Cardiac septum (tissue), 1 donor: ENCODE measurements at places on chromosomes 2 and 18. TPM values are rescaled to one million over a fixed set of nuclear protein-coding genes. Genes with fewer than 3 reads are reported as not detected.

DNA sequence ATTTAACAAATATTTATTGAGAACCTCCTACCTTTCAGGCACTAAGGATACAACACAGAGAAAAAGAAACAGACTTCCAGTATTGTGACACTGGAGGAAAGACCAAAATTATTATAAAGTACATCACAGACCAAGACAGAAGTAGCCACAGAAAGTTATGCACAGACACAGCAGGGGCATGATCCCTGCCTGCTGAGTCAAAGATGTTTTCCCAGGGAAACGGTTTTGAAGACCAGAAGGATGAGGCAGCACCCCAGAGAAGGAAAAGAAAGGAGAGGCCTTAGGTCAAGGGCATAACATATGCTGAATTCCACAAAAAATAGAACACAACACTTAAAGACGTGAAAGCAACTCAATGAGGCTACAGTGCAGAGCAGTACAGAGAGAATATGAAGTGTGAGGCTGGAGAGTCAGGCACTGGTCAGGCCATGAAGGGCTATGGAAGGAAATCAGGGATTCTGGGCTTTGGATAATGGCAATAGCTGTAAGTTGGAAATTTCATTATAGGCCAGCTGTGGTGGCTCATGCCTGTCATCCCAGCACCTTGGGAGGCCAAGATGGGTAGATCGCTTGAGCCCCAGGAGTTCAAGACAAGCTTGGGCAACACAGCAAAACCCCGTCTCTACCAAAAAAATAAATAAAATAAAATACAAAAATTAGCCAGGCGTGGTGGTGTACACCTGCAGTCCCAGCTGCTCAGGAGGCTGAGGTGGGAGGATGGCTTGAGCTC, 8.2 kb downstream of the ADAM17 start:
- no peak for DNase-seq

DNA sequence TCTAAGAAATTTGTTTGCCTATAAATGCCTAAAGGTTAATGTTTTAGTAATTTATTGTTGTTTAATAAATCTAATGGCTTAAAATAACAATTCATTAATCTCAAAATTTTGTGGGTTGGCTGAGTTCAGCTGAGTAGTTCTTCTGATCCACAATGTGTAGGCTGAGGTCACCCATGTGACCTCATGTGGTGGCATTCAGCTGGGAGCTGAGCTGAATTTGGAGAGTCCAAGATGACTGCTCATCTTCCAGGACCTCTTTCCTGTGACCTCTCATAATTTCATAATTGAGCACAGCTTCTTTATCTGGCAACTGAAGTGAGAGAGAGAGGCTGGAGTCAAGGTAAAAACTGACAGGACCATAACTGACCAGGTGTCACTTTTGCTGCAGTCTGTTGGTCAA, 132.4 kb downstream of the TXNL1 start:
- no peak for DNase-seq

DNA sequence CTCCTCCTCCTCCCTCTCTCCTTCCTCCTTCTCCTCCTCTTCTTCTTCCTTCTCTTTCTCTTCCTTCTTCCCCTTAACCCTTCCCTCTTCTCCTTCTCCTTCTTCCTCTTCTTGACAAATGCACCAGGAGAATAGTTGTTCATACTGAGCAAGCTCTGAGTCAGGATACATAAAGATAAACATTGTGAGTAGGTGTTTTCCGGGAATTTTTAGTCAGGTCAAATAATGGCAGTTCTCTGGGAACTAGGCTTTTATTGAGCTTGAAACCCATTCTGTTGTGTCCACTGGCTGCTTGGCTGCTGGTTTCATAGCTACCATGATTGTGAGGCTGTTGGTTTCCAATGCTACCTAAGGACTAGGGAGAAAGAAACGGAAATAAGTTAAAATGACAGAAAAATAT, 1144.7 kb upstream of the DDX18 start:
- no peak for DNase-seq

- no peak for DNase-seq
Observed at GRCh38 chr2:172647439-172647838, 88.2 kb upstream of the RAPGEF4 start.

- no peak for DNase-seq
Observed at GRCh38 chr18:77529492-77530176, 280.0 kb downstream of the GALR1 start.

DNA sequence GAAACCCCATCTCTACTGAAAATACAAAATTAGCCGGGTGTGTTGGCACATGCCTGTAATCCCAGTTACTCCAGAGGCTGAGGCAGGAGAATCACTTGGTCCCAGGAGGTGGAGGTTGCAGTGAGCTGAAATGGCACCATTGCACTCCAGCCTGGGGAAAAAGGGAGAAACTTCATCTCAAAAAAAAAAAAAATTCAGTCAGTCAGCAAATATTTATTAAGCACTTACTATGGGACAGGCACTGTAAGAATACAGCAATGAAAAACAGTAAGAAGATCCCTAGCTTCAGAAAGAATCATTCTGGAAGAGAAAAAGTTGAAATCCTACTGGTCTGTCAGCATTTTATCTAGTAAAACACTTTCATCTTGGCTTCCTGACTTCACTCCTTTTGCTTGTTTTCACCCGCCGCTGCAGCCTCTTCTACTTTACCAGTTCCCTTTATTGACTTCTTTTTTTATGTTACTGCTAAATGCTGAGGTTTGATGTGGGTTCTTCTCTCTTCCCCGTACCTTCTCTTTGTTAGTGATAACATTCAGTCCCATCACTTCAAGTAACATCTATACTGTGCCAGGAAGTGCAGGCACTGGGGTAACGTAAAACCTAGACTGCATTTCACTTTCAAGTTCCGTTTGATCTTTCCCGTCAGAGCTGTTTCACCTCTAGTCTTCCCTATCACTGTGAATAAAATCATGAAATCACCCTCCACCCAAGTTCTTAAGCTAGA, 10.8 kb upstream of the TAF4B start:
- no peak for DNase-seq

SCYGR4 gene
- total RNA-seq: not detected
